Stimulated activated CD8-positive, alpha-beta memory T cell treated with anti-CD3 and anti-CD28 coated beads, Interleukin-7, amount 100 ng/mL, for 4 hours (primary cell): ENCODE measurements at places on chromosomes 11 and 22.
A peak's percentile ranks its signal among the peaks of the same experiment; 100 is the strongest.

- DNase-seq = no peak
Observed at GRCh38 chr11:68913188-68913587, 9.5 kb downstream of the IGHMBP2 start.

DNA sequence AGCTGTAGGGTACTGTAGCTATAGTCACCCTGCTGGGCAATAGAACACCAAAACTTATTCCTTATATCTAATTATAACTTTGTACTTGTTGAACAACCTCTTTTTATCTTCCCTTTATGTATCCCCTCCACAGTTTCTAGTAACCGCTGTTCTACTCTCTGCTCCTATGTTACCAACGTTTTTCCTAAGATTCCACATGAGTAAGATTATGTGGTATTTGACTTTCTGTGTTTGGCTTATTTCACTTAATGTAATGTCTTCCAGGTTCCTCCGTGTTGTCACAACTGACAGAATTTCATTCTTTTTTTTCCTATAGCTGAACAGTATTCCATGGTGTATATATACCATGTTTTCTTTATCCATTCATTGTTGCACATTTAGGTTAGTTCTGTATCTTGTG lies 258.4 kb downstream of the DYNC2H1 start:
- no peak for DNase-seq

- DNase-seq = no peak
Observed at GRCh38 chr22:23673826-23674690, 16.8 kb upstream of the RGL4 start.

DNA sequence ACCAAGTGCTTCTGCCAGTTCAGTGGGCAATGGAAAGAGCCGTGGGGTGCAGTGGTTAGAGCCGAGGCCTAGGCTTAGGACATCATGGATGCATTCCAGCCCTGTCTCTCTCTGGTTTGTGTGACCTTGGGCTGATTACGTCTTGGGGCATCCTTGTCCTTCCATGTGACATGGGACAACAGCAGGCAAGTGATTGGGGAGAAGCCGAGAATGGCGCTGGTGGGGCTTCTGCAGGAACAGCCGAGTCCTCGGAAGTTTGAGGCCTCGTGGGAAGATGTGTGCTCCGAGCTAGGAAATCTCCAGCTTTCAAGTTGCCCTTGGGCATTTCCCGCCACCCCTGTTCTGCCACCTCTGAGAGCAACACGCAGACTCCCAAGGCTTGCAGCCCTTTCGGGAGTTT lies 16.6 kb downstream of the TSPAN18 start:
- DNase-seq = no peak

DNA sequence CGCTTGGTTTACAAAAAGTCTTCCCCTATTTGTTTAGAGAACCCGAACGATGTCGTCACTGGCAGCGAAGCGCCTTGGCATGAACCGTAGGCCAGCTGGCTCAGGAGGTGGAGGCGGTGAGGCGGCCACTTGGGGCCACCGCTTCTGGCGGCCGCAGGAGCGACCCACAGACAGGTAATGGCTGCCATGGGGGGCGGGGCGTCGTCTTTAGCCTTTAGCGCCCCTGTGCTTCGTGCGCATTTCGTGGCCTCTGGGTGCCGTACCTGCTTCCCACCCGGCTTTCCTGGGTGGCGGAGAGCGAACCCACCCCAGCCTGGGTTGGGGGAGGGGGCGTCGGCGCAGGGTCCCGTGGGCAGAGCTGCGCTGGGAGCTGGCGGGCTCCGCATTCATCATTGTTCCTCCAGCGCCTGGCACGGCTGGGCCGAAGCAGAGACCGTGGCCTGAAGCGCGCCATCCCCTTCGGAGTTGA lies 469 bp upstream of the OSBP2 start:
- no peak for DNase-seq

DNA sequence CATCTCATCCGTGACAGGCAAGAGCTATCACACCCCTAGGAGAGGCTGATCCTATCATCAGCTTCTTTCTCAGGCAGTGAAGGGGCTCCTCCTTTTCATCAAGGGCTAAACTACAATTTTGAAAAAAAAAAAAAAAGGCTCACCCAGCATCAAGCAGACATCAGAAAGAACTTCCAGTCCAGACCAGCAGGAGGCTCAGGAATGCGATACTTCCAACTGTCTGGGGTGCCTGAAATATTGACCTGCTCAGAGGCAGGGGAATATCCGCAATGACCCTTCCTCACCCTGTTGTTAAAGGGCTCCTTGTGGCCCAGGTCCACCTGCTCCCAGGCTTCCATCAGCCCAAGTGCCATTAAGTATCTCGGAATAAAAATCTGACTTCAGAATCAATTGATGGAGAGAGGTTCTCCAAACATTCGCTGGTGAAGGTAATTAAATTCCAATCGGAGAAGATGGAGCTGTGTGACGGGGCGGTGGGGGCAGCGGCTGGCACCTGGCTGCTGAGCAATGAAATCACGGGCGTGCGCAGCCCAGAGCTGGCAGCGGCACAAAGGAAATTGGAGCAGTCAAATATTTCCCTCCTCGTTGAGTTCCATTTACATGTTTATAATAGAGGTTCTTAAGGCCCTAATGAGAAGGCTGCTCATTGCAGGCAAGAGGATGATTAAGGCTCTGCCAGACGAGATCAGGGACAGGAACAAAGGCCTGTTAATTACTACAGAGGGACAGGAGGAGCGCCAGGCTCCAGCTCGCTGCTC lies 69.0 kb upstream of the THY1 start:
- DNase-seq = no peak

DNA sequence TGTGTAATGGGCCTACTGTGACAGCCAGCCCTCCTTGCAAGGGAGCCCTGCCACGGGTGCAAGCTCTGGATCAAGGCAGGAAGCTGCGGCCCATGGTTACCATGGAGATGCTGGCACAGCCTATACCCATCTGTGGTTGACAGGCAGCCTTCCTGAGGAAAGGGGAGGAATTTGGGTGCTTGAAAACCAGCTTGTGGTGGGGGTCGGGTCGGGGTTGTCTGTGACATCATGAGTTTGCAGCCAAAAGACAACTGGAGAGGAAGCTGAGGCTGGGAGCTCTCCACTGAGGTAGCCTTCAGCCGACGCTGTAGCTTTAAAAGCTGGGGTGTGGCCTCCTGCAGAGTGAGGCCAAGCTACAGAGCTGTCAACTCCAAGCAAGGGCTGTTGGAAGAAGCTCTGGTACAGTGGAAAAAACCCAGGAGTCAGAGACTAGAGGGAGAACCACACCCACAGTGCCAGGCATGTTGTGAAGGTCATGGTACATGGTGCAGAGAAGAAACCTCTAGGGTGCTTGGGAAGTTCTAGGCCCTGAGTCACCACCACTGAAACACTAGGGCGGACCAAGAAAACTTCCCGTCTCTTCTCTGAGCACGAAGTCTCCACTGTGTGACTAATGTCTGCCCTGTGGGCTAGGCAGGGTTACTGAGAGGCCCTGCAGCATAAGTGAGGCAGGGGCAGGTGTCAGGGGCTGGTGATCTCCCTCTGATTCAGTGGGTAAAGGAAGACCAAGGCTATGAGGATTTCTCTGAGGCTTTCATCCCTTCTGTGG lies 10.8 kb upstream of the LDHA start:
- DNase-seq = peak; percentile 56

DNA sequence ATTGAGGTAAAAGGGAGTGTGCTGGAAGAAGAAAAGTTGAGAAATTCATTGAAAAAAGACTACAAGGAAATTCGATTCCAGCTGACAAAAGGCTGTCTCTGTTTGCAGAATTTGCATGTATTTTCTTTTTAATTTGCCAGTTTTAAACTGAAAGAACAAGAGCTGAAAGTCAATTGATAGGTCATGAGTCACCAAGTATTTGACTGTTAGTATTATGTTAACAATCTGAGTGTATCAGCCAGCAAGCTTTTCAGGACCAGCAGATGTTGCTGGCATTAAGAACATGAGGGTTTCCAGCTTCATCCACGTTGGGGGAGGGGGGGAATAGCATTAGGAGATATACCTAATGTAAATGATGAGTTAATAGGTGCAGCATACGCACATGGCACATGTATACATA lies 726.7 kb downstream of the METTL15 start:
- no peak for DNase-seq

DNA sequence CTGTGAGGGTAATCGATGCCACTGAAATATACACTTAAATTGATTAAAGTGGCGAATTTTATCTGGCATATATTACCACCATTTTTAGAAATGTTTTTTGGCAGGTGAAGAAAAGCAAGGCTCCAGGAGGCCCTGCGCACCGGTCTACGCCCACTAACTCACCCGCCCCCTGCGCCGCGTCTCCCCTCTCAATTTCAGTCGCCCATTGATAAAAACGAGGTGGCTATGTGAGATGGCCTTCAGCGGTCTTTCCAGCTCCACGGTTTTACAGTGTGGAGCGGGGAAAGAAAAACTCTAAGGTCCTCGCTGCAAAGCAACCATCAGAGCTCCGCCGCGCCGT lies 602 bp upstream of the AQP11 start:
- DNase-seq = no peak

DNA sequence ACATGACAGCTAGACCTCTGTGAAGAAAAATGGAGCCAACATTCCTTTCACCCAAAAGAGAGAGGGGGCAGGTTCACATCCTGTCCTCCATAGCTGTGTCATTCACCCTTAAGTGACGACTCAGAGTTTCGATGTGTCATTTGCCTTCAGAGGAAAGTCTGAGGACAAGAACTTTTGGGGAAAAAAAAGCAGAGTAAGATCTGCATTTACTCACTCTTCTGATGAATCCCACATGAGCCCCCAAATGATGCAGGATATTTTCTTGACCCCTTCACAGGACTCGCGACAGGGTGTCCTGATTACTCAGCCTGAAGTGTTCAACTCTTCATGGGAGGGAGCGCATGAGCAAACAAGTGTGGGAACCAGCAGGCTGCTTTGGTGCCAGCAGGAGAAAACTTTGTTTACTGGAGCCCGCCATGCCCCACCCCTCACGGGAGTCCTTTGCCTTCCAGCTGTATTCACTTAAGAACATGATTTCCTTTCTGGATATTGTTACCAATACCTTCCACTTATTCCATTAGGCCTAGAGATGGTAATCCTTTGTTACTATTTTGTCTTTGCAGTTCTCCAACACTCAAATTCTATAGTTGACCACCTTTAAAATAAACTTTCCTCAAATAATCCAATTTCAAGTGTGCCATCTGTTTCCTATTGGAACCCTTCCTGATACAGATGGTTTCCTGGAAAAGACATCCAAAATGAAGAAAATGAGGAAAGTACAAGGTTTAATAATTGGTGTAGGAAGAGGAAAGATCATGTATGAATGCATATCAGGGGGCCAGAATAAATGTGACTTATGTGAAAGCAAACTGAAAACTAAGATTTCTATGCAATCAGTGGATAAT lies 729.8 kb downstream of the FAM181B start:
- no peak for DNase-seq

GRCh38 chr22:39592081-39593065 lies 21.8 kb downstream of the CACNA1I start:
- DNase-seq = no peak

DNA sequence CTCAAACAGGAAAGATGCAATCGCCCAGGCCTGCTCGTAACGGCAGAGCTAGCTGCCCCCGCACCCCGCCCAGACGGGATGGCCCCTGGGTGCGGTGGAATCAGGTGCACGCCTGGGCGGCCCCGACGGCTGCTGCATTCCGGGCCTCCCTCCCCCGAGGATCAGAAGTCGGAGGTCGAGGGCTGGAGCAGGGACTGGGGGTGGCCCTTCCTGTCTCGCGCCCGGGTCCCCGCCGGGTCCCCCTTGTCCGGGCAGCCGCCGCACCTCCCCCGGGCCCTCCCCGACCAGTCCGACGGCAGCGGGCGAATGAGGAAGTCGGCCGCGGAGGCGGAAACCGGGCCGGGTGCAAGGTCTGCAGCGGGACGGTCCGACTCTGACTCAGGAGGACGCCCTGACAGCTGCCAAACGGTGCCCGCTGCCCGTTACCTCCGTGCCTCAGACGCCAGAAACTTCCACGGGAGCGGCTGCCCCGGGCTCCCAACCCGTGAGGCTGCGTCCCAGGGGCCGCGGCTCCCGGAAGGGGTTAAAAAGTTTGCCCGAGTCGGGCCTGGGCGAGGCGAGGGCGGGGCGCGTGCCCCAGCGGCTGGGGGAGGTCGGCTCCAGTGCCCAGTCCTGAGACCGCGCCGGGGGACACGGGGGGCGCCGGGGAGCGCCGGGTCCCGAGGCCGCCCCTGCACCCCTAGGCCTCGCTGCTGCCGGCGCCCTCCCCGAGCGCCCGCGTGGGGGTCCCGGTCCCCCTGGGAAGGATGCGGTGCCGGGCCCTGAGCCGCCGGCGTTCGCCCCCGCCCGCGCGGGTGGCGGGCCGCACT lies 663 bp downstream of the MYH9 start:
- DNase-seq = no peak

- DNase-seq = no peak
Observed at GRCh38 chr11:88178191-88178590, 2.9 kb upstream of the RAB38 start.

GRCh38 chr11:27280140-27280539 lies 82.9 kb downstream of the CCDC34 start:
- DNase-seq = no peak

DNA sequence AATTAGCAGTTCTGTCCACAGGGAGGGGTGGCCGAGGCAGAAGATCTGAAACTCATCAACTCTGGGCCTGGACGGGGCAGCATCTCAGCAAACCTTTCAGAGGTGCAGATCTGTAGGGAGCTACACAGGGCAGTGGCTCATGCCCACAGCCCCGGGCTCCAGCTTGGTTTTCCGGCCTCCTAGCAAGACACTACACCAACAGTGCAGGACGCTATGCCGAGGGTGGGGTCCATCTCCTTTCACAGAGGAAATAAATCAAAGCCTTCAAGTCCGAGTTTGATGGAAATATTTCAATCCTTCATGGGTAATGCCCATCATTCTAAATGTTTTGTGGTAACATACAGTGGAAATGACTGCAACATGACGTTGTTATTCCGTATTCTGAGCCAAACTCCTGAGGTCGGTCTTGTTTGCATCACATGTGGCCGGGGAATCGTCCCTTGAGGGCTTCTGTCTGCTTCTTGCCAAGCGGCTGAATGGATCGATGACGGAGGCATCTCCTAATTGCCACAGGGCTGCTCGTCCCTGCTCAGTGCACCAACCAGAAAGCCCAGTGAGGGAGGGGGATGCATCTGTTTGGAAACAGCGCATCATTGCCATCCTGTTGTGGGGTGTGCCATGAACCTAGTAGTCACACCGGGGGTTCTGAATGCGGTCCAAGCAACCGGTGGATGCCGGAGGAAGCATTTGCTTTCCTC lies 30.0 kb downstream of the LINC01488 start:
- DNase-seq = no peak

DNA sequence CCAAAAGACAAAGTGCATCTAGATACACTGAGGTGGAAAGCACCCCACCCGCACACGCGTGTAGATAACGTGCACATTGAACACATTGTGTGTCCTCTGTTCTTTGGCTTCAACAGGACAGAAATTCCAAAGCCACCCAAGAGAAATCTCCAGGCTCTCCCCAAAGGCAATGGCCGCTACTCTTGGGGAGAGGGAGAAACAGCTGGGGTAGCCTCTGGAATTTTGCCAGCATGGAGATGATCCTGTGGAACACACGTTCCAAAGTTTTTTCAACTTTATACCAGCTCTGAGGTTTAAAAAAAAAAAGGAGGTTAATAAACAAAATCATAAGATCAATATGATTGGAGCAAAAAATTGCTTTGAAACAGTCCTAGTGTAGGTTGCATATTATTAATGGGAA lies 63.0 kb upstream of the CD82 start:
- DNase-seq = no peak
